ENCODE measurements at places on chromosomes 3 and 15.

DNA sequence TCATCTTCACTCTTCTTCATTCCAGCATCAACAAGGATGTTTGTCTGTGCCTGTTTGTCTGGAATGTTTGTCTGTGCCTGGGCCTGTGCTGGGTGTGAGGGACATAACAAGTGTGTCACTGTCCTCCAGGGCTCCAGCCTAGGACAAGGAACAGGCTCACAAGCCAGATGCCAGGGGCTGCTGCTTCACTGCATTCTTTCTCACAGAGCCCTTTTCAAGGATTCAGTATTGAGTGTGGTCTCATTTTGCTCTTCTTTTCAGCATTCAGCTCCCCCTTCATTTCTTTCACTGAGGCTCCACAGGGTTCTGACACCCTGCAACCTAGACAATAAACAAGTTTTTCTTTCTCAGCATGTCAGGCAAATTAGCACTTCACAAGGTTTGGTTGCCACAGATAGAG is 43.6 kb upstream of the KY start:
- DNase-seq = no peak

- no peak for DNase-seq
Measured at GRCh38 chr3:105327662-105328337, 38.9 kb upstream of the ALCAM start.

GRCh38 chr3:31284776-31285175 is 247.9 kb upstream of the STT3B start:
- DNase-seq = no peak

- DNase-seq = no peak
Measured at GRCh38 chr15:22963641-22964040, 16.5 kb downstream of the CYFIP1 start.

GRCh38 chr15:98146031-98146820 is 185.7 kb downstream of the ARRDC4 start:
- no peak for DNase-seq

- no peak for DNase-seq
Measured at GRCh38 chr3:177608443-177608842, 411.2 kb upstream of the TBL1XR1 start.

- DNase-seq = no peak
Measured at GRCh38 chr3:100149713-100150415, 35.6 kb upstream of the FILIP1L start.

GRCh38 chr3:23496165-23496564 is 293.0 kb downstream of the UBE2E2 start:
- no peak for DNase-seq

DNA sequence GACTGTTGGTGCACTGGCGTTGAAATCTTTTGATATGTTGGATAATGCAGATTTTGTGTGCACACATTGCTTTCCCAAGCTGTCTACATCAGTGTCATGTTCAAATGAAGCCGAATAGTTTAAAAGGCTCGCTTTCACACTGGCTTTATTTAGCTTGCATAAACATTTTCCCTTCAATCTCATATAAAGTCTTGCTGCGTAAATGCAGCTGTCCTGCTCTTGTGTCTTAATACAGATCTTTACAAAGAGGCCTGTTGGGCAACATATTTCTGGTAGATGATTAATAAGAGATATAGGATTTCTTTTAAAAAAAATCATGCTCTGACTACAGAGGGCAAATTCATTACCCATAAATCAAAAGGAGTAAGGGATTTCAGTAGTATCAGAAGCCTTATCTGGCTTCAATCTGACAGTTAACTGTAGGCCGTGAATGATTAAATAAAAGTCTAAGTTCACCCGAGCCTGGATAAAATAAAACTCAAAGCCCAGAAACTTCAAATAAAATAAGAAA is 937.2 kb downstream of the FHIT start:
- no peak for DNase-seq

- DNase-seq = no peak
Measured at GRCh38 chr3:67380118-67380517, 274.3 kb downstream of the SUCLG2 start.

- no peak for DNase-seq
Measured at GRCh38 chr3:133404920-133405319, 5.1 kb downstream of the BFSP2 start.

DNA sequence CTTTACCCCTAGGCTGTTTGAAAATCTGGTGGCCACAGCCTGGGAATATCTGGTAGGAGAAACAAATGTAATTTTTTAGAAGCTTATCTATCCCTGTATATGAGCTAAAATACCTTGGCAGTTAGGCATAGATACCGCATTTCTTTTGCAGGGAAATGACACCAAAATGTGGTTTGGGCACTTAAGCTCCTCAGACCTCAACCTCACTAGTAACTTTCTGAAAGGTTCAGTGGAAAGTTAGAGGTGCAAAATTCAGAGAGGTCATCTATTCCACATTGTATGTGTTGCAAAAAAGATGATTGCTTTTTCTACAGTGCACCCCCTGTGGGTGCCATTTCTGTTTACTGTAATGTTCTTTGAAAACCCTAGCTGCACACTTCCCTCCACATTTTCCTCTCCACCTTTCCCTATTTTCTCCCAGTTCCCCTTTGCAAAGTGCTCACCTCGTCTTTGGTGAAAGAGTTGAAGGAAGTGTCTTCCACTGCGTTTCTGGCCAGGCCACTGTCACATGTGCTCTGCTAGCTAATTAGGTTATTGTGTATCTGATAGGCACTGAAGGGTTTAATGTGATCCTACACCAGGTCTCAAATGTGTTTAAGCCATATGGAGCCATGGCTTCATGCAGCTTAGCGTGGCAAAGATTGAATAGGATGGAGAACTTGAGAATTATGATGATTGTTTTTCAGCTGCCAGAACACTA is 1.3 kb downstream of the SACM1L start:
- no peak for DNase-seq

GRCh38 chr3:53837331-53837730 is 8.9 kb downstream of the CHDH start:
- DNase-seq = no peak

GRCh38 chr15:51846463-51847230 is 17.2 kb downstream of the TMOD3 start:
- peak; percentile 42 for DNase-seq

DNA sequence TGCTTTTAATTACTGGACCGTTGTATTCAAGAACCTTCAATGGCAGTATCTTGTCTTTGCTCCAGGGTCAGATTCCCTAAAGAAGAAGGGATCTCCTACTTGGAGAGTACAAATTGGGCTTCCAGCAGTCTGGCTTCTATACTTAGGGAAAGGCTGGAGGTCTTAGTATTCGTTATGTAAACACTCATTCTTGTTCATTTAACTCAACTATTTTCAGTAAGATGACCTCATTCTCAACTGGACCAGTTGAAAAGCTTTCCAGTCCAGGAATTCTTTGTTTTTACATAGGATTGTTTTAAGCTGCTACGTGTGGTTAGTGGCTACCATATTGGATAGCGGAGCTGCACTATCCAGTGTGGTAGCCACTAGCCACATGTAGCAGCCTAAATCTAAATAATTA is 4.6 kb downstream of the SENP5 start:
- no peak for DNase-seq

- no peak for DNase-seq
Measured at GRCh38 chr3:132006605-132007204, 28.1 kb downstream of the CPNE4 start.

DNA sequence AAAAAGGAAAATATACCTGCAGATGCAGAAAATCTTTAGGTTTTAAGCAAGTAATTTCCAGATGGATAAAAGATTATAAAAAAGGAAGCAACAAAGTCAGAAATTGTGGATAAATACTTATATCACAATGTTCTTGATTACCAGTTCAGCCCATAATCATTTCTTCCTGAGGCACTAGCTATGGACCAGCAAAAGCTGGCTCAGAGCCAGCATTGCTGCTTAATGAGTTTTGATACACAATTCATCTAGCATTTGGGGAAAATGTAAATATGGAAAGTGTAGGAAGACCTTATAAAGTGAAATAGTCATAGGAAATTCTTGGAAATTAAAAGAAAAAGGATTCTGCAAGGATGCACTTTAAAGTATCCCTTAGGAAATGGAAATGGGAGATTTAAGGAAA is 168.3 kb upstream of the GBE1 start:
- no peak for DNase-seq

DNA sequence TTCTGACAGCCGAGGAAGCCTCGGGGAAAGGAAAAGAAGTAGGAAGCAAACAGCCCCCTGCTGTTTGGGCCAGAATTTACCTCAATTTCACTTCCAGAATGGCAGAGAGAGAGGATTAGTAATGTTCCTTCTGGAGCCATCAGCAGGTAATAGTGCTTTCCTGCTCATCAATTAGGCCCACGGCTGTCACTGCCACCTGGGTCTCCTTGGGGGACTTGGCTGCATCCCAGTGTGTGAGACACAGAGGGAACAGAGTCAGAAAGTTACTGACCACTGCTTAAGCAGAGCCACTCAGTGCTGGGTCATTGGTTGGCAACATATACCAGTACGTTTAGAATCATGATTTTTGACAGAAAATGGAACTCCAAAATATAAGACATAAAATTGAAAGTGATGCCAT is 397.0 kb downstream of the EPHA3 start:
- no peak for DNase-seq

GRCh38 chr3:175346573-175347356 is 487.6 kb downstream of the NAALADL2 start:
- no peak for DNase-seq

- no peak for DNase-seq
Measured at GRCh38 chr3:17820704-17821103, 78.3 kb upstream of the TBC1D5 start.

DNA sequence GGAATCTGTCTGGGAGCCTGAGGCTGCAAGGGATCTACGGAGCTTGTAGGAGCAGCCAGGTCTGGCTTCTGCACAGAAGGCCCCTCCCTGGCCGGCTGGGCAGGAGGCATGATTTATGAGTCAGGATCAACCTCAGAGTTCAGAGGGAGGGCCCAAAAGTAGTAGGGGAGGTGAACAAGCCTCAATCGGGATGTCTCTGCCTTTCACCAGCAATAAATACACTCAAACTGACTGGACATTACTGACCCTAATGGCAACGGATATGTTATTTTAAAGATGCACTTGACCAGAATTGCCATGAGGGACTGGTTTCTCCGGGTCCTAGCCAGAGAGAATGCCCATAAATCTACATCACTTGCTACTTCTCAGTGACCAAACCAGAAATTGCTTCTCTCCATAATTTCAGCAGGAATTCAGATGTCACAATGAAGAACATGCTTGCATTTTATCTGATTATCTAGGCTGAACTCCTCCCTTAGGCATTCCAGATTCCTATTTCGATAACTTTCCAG is 109.6 kb upstream of the LMOD3 start:
- no peak for DNase-seq

- no peak for DNase-seq
Measured at GRCh38 chr3:177476495-177476894, 279.2 kb upstream of the TBL1XR1 start.

DNA sequence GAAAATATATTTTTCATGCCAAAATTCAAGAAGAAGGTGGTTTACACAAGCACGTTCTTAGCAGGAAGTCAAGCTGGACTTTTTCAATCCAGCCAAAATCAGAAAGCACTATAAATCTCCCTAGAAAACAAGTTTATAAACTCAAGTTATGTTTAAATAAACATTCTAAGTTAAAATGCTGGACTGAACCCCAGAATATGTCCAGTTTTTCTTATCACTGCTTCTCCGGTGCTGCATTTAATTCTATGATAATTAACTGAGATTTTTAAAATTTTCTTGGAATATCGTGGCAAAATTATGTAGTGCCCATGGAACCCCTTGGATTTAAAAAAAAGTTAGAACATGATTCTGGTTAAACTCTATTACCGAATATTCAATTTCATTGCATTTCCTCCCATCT is 218.2 kb upstream of the MDFIC2 start:
- no peak for DNase-seq

DNA sequence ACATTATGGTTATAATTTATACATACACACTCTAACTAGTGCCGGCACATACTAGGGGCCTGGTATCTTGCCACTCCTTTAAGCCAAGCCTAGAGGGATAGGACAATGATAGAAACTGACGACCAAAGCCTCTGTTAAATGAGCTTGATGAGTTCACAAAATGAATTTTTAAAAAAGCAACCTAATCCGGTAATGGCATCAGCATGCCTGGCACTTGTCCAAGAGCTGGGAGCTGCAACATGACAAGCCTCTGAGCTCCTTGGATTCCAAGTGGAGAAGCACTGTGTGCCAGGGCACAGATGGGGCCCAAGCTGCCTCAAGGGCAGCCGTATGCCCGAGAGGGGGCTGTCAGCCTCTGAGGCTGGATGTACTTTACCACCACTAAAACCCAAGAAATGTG is 9.7 kb downstream of the ETV5 start:
- DNase-seq = no peak

- peak; percentile 25 for DNase-seq
Measured at GRCh38 chr3:124887177-124887931, at the start of gene ITGB5. Gene ITGB5 (minus strand): TSS chr3:124887365. CDS start chr3:124887000, 365 bp downstream.

DNA sequence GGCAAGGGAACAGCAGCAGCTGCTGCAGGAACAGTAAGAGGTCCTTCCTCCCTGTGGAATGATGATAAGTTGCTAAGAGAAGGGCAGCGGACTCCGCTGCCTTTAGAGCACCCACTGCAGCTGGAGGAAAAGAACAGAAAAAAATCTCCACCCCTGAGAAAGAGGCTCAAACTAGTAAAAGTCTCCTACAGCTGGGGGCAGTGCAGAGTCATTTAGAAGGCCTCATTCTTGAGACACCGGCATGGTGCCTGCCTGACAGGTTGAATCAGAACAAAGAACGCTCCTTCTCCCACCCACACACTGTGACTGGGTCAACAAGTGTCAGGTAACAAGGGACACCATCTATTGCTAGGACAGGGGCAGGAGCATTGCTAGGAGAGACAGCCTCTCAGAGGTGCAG is 188.4 kb downstream of the ABHD5 start:
- no peak for DNase-seq

DNA sequence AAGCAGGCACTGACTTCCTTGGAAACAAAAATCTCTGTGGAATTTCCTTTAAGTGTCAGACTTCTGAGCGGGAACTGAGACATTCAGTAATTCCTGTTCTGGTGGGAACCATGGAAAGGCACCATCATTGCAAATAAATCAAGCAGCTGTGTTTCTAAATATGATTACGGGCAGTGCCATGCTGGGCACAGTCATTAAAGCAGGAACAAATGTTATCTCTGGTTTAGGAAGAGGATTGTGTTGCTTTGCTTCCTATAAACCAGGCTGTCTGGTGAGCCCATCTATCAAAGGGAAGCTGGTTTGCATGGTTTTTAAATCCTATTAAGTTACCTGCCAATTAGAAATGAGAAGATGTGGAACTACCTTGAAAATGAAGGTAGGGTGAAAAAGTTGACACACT is 86.7 kb downstream of the EBLN2 start:
- no peak for DNase-seq

GRCh38 chr15:83927704-83928391 is 273.9 kb downstream of the ADAMTSL3 start:
- no peak for DNase-seq

- DNase-seq = no peak
Measured at GRCh38 chr3:67593761-67594234, 60.6 kb downstream of the SUCLG2 start.

GRCh38 chr3:38327335-38328009 is 19.1 kb upstream of the XYLB start:
- DNase-seq = no peak

GRCh38 chr3:101966226-101966625 is 116.9 kb downstream of the NFKBIZ start:
- no peak for DNase-seq

GRCh38 chr15:29731865-29732264 is 90.4 kb downstream of the TJP1 start:
- no peak for DNase-seq

- DNase-seq = no peak
Measured at GRCh38 chr3:49349348-49350114, 8.6 kb downstream of the GPX1 start.

Measured in SW 1271 (cell line).